Cerebellum (tissue), 4 donors: ENCODE measurements at places on chromosomes 5 and 9. TPM values are rescaled to one million over a fixed set of nuclear protein-coding genes. Genes with fewer than 3 reads are reported as not detected.

Gene SLCO6A1
- total RNA-seq, result not detected

Gene CCNO
- total RNA-seq, result not detected

Gene FOXD4L3
- total RNA-seq, result not detected

Gene CANX
- 288 TPM for total RNA-seq

Gene ST6GALNAC4
- 9.0 TPM for total RNA-seq

Gene CCNG1
- total RNA-seq, result 80.2 TPM

Gene QRFP
- not detected for total RNA-seq

Gene ADGRD2
- 1.5 TPM for total RNA-seq

Gene AHRR
- total RNA-seq, result 1.5 TPM

Gene HSD17B3
- total RNA-seq, result not detected
